ENCODE measurements at places on chromosomes 13 and 19. TPM values are rescaled to one million over a fixed set of nuclear protein-coding genes. Genes with fewer than 3 reads are reported as not detected.

DNA sequence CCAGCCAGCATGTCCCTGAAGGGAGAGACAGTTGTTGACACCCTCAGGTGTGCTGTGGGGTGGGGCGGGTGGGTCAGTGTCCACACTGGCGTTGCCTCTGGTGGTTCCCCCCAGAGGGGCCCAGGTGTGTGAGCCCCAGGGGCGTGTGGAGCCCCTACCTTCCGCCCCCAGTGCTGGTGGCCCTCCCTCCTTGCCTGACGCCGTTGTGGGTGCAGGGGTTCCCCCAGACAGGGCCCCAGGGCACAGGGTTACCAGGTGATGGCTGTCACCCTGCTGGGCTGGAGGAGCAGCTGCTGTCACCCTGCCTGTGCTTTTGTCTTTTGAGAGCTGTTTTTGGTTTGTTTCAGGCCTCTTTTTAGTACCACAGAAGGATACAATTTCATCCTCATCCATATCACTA, 27.2 kb downstream of the ATP4B start:
- peaks cover 48% of the 10 kb centered on the region for H3K36me3 ChIP-seq
- no peak overlapping the region for H3K4me3 ChIP-seq
- no peak for DNase-seq
- H3K27me3 ChIP-seq: no peaks in the 10 kb centered on the region

- H3K4me3 ChIP-seq: no peak overlapping the region
- no peaks in the 10 kb centered on the region for H3K36me3 ChIP-seq
- H3K27me3 ChIP-seq: peaks cover 1% of the 10 kb centered on the region
- no peak overlapping the region for H3K27ac ChIP-seq
- no peak for DNase-seq
- H3K4me1 ChIP-seq: peaks cover 41% of the 10 kb centered on the region
These were observed 329.8 kb downstream of the MYO16 start for GRCh38 chr13:108959234-108959633.

- no peak overlapping the region for H3K4me3 ChIP-seq
- DNase-seq: no peak
- peaks cover 20% of the 10 kb centered on the region for H3K27me3 ChIP-seq
- no peak overlapping the region for H3K27ac ChIP-seq
- H3K4me1 ChIP-seq: peaks cover 2% of the 10 kb centered on the region
- H3K36me3 ChIP-seq: no peaks in the 10 kb centered on the region
These were observed 42.5 kb upstream of the C13orf42 start for GRCh38 chr13:51153527-51153926.

The VSIG10L gene
- total RNA-seq: 8.6 TPM

DNA sequence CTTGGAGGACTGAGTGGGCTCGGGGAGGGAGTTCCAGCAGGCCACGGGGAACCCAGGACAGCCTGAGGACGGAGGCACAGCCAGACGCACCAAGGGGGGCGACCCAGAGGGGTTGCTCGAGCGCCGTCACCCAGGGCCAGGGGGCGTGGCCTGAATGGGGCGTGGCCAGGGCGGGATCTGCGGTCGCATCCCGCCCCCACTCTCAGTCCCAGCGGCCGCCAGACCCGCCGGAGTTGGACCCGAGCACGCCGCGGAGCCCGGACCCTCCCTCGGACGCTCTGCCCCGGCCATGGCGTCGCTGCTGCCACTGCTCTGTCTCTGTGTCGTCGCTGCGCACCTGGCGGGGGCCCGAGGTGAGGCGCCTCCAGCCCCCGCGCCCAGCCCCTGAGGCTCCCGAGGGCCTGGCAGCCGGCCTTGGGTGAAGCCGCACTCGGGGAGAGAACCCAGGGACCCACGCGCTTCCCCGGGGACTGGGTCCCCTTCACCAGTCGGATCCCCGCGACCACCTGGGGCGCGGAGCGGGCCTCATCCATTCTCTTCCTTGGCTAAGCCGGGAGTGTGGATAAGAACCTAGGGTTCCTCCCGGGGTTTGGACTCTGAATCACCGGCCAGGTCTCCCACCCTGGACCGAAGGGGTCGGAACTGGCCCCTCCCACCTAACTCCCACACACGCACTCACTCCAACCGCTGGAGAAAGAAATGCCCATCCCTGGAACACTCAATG, at the start of gene CILP2:
CILP2 (plus strand) TSS at position 205 of the 724 bp plus-strand sequence; CDS start at position 290, 85 bp downstream.
- H3K36me3 ChIP-seq: no peaks in the 10 kb centered on the region
- H3K27me3 ChIP-seq: peaks cover 6% of the 10 kb centered on the region
- no peak within 1 kb of the TSS for H3K27ac ChIP-seq

- no peak overlapping the region for H3K4me3 ChIP-seq
- H3K36me3 ChIP-seq: no peaks in the 10 kb centered on the region
- H3K27ac ChIP-seq: no peak overlapping the region
- H3K27me3 ChIP-seq: peaks cover 88% of the 10 kb centered on the region
- H3K4me1 ChIP-seq: peaks cover 4% of the 10 kb centered on the region
These were observed 5.4 kb upstream of the CDC37 start for GRCh38 chr19:10408511-10409283.

DNA sequence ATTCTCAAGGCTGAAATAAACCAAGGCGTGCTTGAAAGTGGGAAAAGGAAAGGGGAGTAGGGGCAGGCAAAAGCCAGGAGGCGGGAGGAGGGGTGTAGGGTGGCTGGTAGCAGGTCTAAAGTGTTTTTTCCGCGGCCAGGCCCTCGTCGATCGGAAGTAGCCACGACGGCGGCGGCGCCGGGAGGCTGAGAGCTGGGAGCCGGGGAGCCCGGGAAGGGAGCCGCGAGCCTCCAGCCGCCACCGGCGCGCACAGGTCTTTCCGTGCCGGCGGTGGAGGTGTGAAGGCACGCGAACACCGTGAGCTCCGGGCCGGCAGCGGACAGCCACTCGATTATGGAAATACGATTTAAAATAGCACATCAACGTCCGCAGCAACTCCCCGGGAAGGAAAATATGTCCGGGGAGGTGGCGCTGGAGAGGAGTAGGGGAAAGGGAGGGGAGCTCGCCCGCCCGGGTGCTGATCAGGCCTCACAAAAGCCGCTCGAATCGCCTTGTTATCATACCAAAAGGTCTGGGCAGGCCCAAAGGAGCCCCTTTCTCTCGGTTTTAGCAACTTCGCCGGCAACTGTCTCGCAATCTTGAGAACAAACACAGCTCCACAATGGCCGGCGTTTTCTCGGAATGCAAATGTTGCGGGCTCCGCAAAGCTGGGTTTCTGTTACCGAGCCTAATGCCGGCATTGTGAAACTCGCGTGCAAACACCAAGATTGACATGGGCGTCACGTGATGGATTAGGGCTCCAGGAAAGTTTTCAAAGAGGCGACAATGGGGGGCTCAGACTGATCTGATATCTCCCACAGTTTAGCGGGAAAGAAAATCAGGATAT, 2.9 kb upstream of the PCDH8 start:
- peak; percentile 67 for DNase-seq
- peaks cover 58% of the 10 kb centered on the region for H3K27me3 ChIP-seq
- no peaks in the 10 kb centered on the region for H3K36me3 ChIP-seq
- peak overlapping the region; percentile 88 for H3K4me3 ChIP-seq

Measured in mesothelial cell of epicardium (in vitro differentiated cells).